ENCODE measurements at places on chromosomes 1 and 21.

DNA sequence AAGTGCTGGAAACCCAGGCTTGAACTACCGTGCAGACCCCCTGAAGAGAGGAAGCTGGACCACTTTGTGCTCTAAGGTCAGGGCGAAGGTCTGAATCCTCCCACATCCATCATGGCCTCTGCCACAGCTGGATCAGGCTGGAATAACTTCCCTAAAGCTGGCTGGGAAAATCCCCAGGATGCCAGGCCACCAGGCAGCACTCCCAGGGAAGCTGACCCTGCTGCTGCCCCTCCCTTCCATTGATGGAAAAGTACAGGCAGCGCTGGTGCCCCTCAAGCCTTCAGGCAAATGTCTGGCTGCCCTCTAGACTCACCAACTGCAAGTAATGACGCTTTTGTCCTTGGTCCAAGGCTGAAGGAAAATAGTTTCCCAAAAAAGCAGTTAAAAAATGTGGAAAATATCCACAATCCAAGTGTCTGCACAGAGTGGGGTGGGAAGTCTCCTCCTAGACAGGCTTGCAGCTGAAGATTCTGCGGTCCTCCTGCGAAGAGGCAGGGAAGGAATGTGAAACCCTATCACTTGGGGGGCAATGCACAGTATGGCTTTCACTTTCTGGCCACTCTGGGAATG lies 39.9 kb upstream of the TSPAN2 start:
- DNase-seq, result no peak

DNA sequence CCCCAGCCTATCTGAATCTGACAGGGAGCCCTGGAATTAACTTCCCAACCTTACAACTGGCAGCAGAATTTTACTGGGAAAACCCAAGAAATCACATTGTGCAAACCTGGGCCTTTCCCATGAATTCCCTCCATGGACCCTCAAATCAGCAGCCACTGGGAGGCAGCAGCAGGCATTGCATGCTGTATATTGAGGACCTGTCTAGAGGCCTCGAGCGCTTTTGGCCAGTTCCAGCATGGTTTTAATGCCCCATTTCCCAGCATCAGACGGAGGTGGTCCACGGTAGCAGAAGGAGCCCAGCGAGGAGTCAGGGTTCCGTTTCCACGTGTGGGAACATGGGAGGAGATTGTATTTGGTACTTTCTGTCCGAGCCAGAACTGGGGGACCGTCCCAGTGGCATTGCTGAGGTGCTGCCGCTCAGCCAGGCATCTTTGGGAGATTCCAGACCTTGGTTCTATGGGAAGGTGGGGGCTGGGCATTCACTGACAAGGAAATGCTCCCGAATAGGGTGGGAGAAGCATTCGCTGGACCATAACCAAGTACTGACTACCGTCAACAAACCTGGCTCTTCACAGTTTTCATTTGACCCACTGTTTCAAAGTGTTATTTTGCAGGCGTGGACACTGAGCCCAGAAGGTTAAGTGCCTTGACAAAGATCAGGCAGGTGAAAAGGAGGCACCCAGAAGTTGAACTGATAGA lies 15.9 kb downstream of the BMP8A start:
- no peak for DNase-seq

GRCh38 chr1:30524840-30525617 lies 198.4 kb downstream of the MATN1 start:
- no peak for DNase-seq

DNA sequence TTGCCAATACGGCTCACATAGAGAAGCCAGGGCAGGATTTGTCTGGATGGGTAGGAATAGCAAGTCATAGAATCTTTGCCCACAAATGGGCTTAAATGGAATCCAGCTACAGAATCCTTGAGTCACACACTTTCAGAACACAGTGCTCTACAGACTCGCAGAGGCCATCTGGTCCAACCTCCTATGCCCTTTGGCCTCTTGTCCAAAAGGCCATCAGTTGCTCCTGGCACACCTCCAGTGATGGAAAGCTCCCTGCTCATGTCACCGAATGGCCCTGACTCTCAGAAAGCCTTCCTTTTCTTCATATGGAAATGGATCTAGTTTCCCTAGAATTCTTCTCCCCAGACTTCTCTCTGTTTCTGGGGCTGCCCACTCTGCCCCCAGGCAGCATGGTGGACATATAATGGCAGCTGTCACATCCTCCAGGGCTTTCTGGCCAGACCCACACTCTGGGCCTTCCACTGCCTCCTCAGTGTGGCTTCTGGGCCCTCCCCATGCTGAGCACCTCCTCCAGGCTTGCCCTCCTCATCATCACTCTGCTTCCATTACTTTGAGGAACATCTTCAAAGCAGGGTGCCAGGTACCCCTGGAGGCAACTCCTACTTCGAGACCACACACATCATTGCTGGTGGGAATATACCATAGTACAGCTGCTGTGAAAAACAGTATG lies 33.6 kb upstream of the TRABD2B start:
- DNase-seq, result peak; percentile 10

- DNase-seq, result no peak
Observed at GRCh38 chr1:35592991-35593769, 20.1 kb downstream of the TFAP2E start.

DNA sequence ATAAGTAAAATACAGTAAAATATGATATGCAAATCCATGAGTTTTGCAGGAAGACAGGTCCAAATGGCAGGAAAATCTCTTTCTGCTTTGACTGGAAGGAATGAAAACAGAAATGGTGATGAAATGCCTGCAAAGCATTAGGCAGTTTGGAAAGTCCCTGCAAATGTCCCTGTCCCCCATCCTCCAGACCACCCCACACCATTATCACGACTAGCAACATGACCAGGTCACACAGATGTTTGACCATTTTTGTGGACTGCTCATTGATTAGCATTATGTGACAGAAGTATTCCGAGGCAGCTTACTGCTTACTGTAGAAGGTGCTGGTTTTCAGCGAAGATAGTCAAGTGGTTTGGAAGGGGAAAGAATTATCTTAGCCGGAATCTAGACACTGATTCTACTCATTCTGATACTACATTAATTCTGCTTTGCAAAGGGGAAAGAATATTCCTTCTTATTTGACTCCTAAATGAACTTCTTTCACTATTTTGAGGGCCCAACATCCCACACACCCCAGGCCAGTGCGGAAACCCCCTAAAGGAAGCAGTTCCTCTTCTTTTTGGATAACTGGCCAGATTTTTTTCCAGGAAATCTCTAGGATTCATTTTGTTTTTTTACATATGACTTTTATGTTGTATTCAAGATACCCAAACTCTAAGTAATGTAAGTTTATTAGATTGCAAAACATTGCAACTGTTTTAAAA lies 9.5 kb upstream of the CR2 start:
- no peak for DNase-seq

DNA sequence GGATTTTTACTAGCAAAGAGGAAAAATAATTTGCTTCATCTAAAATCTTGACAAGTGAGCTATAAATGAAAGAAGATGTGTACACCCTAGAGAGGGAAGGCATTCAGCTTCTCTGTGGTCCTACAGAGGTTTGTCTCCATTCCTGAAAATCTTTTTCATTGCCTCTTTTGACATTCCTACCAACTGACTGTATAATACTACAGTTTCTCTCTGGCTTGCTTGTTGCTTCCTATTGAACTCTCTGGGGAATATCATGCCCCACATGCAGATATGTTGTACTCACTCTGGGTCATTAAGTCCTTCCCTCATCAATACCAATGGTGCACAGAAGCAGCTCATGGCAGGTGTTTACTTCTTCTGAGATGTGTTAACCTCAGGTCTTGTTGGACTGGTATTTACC lies 371.2 kb upstream of the PLXNA2 start:
- DNase-seq, result no peak

Measured in left hindlimb (tissue), 1 donor.